ENCODE measurements at places on chromosomes 7 and 10. TPM values are rescaled to one million over a fixed set of nuclear protein-coding genes. Genes with fewer than 3 reads are reported as not detected.

DNA sequence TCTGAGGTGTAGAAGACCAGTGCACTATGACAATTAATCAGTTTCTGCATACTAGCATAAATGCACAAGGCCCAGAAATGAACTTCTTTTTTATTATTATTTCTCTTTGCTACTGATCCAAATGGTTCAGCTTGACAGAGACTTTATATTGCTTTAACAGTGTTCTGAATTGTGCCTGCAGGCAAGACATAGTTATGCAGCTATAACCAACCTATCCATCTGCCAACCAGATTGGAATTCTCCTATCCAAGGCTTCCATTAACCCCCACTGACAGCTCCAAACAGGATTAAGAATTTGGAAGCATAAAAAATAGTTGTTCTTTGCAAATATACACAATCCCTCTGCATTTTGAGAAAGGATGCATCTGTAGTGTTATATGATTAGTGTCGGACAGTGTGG is 98.2 kb downstream of the BTRC start:
- no peaks in the 10 kb centered on the region for H3K36me3 ChIP-seq
- H3K4me1 ChIP-seq = no peaks in the 10 kb centered on the region
- DNase-seq = no peak
- no peaks in the 10 kb centered on the region for H3K27me3 ChIP-seq

DNA sequence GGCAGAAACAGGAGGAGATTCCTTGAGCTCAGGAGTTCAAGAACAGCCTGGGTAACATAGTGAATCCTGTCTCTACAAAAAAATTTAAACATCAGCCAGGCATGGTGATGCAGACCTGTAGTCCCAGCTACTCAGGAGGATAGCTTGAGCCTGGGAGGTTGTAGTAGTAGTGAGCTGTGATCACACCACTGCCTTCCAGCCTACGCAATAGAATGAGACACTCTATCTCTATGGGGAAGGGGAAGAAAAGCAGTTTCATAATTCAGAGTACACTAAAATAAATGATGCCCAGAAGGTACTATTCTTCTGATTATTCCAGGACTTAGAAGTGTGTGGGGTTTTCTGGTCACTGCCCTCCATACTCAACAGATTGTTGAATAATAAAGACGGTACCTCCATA is 177.3 kb downstream of the KMT2E start:
- no peaks in the 10 kb centered on the region for H3K27me3 ChIP-seq
- peaks cover 7% of the 10 kb centered on the region for H3K4me1 ChIP-seq
- H3K4me3 ChIP-seq = no peak overlapping the region
- H3K36me3 ChIP-seq = no peaks in the 10 kb centered on the region
- H3K27ac ChIP-seq = no peak overlapping the region

GRCh38 chr7:134357486-134357885 is 40.8 kb upstream of the SLC35B4 start:
- H3K36me3 ChIP-seq = no peaks in the 10 kb centered on the region
- DNase-seq = no peak
- no peak overlapping the region for H3K27ac ChIP-seq
- H3K4me1 ChIP-seq = no peaks in the 10 kb centered on the region
- no peak overlapping the region for H3K4me3 ChIP-seq
- no peaks in the 10 kb centered on the region for H3K27me3 ChIP-seq

Gene SFTPA1
- not detected for total RNA-seq

Data from astrocyte (in vitro differentiated cells and primary cell).